Stimulated activated CD4-positive, alpha-beta T cell treated with anti-CD3 and anti-CD28 coated beads, Interleukin-12 subunit alpha, Interleukin-12 subunit beta, amount 100 ng/mL, for 4 hours (primary cell): ENCODE measurements at places on chromosomes 2 and 18.

- DNase-seq, result no peak
Observed at GRCh38 chr18:13514558-13514957, 211.8 kb downstream of the FAM210A start.

DNA sequence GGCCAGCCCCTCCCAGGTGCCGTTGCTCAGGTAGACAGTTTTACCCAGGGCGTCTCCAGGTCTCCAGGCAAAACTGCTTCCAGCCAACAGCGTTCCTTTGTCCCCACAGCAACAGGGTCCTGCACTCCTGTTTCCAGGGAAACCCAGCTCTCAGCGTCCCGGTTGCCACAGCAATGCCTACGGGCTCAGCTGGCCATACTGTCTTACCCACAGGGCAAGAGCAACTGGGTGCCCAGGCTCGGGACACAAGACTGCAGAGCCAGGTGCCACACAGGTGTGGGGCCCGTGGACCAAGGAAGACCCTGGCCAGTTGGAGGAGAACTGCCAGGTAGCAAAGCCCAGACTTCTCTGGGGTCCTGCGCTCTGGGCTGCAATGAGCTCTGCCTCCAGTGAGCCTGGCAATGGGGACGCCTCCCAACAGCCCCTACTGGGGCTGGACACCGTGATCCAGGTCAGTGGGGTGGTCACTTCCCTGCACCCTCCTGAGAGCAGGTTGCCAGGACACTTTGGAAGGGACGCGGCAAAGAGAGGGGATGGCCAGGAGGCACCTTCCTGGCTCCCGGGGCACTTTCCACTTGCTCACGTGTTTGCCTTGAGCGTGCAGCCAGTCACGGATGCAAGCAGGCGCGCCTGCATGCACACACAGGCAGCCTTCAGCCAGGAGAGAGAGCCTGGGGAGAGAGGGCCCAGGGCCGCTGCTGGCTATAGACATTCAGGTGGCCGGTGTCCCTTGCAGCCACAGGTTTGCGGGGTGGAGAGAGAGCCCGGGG is at the start of gene CROCC2:
Gene CROCC2, plus strand, starts transcription at position 196 of the 770 bp plus-strand sequence. Its CDS starts 178 bp downstream, at position 374.
- no peak for DNase-seq

DNA sequence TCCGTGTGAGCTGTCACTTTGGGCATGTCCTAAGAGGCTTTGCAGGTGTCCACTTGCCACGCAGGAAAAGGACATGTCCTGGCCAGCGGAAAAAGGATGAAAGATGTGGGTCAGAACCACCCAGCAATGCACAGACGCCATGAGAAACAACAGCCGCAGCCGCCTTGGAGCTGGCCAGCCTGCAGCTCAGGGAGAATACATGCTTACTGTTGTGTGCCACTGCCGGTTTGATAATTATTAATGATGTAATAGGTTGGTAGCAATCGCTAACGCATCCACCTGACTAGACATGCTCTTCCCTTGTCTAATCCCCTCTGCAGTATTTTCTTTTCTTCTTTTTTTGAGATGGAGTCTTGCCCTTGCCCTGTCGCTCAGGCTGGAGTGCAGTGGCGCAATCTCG is 221.7 kb downstream of the HAUS1 start:
- no peak for DNase-seq

DNA sequence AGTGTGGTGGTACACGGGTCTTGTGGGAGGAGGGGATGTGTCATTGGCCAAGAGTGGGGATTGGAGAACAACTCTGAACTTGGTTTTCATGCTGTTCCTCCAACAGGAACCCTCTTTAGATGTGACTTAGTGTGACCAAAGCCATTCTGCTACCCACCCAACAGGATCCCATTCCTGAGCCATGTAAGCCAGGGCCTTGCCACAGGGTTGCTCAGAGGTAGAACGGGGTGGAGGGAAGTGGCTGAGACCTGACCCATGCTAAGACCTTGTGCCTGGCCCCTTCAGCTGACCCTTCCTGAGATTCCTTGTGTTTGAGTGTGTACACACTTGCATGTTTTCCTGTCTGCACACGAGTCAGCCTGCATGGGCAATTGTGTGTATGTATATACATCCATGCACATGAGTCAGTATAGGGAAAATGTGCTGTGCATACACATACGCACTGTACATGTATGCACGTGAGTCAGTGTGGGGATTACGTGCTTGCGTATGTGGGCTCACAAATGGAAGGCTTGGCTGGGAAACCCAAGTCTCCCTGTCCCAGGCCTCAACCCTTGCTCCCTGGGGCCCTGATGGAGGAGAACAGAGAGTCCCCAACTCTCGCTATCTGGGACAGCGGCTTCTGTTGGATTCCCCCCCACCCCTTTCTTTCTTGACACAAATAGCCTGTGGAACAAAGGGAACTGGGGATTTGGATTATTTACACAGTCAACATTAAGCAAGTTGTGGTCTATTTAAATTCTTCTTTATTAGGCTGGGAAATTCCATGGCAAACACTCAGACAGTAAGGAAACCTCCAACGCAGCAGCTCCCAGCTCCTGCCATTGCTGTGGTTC is 339.8 kb downstream of the DYSF start:
- no peak for DNase-seq
